ENCODE measurements at places on chromosomes 1 and 21. TPM values are rescaled to one million over a fixed set of nuclear protein-coding genes. Genes with fewer than 3 reads are reported as not detected.

Gene INKA2
- total RNA-seq: 3.5 TPM

DNA sequence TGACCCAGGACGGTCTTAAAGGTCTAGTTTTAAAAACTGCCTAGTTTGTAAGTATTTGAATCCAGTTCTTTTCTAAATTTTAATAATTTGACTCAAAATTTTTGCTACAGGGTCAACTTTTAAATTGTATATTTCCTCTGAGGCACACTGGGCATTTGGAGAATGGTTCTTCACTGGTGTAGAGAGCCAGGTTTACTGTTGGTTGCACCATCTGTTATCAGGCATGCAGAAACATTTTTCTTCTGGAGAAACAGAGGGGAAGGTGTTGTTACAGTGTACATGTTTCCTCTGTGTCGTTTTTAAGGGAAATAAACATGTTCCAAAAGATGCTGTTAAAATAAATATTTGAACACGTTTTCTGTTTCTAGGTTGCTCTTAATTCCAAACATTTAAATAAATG is 39.0 kb upstream of the RWDD3 start:
- H3K27me3 ChIP-seq: no peaks in the 10 kb centered on the region
- no peaks in the 10 kb centered on the region for H3K36me3 ChIP-seq
- no peak overlapping the region for H3K27ac ChIP-seq
- H3K4me1 ChIP-seq: peaks cover 12% of the 10 kb centered on the region

Gene KIF21B
- total RNA-seq: 9.5 TPM

DNA sequence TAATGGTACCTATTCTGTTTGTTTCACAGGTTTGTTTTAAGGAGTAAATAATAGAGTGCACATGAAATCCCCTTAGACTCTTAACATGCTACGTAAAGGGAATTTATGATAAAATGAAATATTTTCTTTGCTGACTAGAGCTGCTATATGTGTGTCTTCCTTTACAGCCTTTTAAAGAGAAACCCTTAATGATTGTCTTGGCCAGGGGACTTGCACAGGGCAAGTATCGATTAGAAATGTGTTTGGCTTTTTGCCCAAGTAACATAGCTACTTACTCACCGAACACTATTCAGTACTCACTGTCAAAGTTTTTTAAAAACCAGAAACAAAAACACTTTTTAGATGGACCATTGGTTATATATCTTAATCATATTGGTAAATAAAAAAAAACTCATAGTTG is 71.3 kb upstream of the KIAA1614 start:
- no peak overlapping the region for H3K4me3 ChIP-seq
- DNase-seq: no peak
- H3K36me3 ChIP-seq: peaks cover under 1% of the 10 kb centered on the region
- no peak overlapping the region for H3K27ac ChIP-seq
- H3K27me3 ChIP-seq: no peaks in the 10 kb centered on the region
- no peaks in the 10 kb centered on the region for H3K4me1 ChIP-seq

Gene OLIG2
- total RNA-seq: not detected

Gene NBPF4
- not detected for total RNA-seq

DNA sequence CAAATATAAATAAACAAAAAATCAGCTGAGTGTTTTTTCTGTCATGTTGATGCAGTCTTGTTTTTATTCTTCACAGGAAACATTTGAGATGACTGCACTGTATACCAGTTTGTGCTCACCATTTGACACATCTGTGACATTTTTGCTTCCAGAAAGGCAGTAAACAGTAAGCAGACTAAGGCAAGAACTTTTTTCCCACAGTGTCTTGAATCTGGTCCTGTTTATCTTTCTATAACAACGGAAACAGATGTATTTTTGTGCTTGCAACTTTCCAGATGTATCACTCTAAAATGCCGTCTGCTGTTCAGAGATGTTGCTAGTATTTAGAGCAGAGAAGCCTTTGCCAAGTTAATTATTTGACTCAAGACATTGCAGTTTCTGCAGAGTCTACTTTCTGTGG is 105.5 kb downstream of the ZC3H11B start:
- H3K36me3 ChIP-seq: no peaks in the 10 kb centered on the region
- no peak overlapping the region for H3K4me3 ChIP-seq
- peaks cover 92% of the 10 kb centered on the region for H3K27me3 ChIP-seq
- DNase-seq: no peak
- H3K27ac ChIP-seq: no peak overlapping the region

Gene ANGPTL3
- not detected for total RNA-seq

Gene GSTM1
- total RNA-seq: not detected

GRCh38 chr21:29487154-29487553 is 188.4 kb downstream of the BACH1 start:
- no peak overlapping the region for H3K27ac ChIP-seq
- H3K4me1 ChIP-seq: no peaks in the 10 kb centered on the region
- no peaks in the 10 kb centered on the region for H3K27me3 ChIP-seq
- DNase-seq: no peak

GRCh38 chr1:201891451-201892045 is 2.9 kb downstream of the SHISA4 start:
- no peak overlapping the region for H3K4me3 ChIP-seq
- DNase-seq: no peak
- H3K36me3 ChIP-seq: no peaks in the 10 kb centered on the region

Gene SIKE1
- 74.1 TPM for total RNA-seq

GRCh38 chr1:168220470-168220871 is 5.3 kb upstream of the SFT2D2 start:
- H3K36me3 ChIP-seq: no peaks in the 10 kb centered on the region
- H3K4me3 ChIP-seq: no peak overlapping the region
- H3K27me3 ChIP-seq: no peaks in the 10 kb centered on the region
- no peak overlapping the region for H3K27ac ChIP-seq

GRCh38 chr1:67945733-67946374 is 104.6 kb downstream of the DIRAS3 start:
- H3K4me1 ChIP-seq: no peaks in the 10 kb centered on the region
- no peak overlapping the region for H3K27ac ChIP-seq
- H3K27me3 ChIP-seq: no peaks in the 10 kb centered on the region
- no peak overlapping the region for H3K4me3 ChIP-seq

Gene TAS1R1
- not detected for total RNA-seq

DNA sequence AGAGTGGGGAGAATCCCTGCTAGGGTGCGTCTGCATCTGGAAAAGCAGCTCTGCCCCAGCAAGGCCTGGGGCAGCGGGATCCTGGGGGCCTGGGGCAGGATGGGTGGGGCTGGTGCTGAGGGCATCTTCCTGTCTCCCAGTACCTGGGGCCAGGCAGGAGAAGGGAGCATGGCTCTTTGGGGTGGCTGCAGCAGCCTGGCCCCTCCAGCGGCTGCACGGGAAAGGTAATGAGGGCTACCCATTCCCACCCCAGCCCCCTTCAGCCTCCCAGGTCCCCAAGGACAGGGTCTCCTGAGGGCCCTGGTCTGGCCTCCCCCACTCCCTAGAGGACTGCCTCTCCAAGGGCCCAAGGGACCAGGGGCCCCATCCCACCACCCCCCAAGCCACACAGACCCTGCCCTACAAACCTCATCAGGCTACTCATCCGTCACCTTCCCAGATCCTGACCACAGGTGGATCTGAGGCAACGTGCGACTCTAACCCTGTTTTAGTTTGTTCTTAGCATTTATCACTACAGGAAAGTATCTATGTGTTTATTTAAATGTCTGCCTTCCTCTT is 910 bp upstream of the ANKRD65 start:
- no peaks in the 10 kb centered on the region for H3K27me3 ChIP-seq
- no peak for DNase-seq
- no peak overlapping the region for H3K4me3 ChIP-seq
- H3K4me1 ChIP-seq: no peaks in the 10 kb centered on the region
- no peak overlapping the region for H3K27ac ChIP-seq

Gene FAM43B
- not detected for total RNA-seq

DNA sequence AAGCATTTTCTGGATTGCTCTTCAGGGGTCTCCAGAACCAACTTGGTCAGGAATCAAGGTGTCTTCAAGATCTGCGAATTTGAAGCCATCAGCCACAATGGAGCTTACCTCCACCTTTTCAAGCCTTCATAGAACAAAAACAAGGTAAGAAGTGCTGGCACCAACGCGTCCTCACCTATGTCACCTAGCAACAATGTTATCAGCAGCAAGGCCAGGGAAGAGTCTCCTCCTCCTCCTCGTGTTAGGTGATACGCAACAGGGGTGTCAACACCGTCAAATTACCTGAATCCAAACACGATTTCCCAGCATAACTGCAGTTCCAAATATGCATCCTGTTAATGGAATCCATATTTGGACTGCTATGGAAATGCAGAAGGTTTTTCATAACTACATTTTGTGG is 4.1 kb upstream of the TIAM1 start:
- no peak for DNase-seq
- H3K27me3 ChIP-seq: no peaks in the 10 kb centered on the region
- no peak overlapping the region for H3K27ac ChIP-seq
- peaks cover 28% of the 10 kb centered on the region for H3K4me1 ChIP-seq

Gene RGSL1
- total RNA-seq: not detected

Gene ARMH1
- total RNA-seq: 0.96 TPM

DNA sequence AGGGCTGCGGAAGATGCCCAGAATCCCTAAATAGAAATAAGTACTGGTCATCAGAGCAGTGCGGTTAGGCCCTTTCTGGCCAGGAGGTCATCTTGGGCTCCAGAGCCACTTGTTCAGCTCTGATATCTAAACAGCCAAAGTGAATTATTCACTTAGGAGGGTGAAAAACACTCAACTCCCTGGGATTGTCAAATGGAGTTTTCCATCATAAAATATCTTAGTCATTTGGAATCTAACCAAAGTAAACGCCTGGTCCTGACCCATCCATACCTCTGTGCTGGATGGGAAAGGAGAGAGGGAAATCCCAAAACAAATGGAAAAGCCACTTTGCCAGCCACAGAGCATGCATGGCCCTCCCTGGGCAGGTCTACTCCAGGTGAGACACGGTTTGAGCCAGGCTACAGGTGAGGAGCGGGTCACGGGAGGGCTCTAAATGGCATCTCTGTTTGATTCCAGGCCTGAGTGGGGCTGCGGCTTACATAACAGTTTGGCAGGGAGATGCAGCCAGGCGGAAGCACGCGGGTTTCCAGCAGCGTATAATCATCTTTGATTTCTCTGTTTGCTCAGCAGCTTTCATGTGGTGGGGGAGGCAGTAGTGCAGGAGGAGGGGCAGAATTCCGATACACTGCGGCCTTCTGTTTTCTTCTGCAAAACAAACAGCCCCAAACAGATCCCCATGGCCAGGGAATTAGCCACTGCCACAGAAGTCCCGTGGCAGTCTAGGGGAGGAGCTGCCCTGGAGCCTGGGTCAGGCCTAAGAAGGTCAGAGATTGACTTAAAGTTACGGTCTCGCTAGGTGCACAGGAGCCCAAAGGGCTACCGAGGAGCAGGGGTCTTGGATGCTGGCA is 59.1 kb upstream of the ZNF648 start:
- DNase-seq: peak; percentile 75
- H3K4me3 ChIP-seq: no peak overlapping the region
- H3K4me1 ChIP-seq: peaks cover 13% of the 10 kb centered on the region

- H3K27me3 ChIP-seq: no peaks in the 10 kb centered on the region
- peaks cover 7% of the 10 kb centered on the region for H3K36me3 ChIP-seq
- H3K4me3 ChIP-seq: no peak overlapping the region
Measured at GRCh38 chr1:92509619-92510018, 22.9 kb upstream of the GFI1 start.

Gene SPATA45
- total RNA-seq: not detected

DNA sequence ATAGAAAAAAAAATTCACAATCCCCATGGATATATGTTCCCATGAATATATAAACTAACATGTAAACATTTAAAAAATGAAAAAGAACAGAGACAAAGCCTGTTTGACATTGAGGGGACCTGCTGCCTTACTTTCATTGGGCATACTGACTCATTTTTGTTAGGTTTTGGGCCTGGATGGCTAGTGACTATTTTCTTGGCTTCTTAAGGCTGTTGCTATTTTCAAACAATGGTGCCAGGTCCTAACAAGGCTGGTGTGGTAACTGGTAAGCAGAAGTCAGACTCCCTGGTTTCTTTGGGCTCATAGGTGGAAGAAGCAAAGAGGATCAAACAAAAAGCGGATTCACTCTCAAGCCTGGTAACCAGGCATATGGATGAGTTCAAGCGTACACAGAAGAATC is 51.0 kb downstream of the LAMC2 start:
- H3K36me3 ChIP-seq: peaks cover 99% of the 10 kb centered on the region
- H3K27me3 ChIP-seq: no peaks in the 10 kb centered on the region
- peak overlapping the region; percentile 86 for H3K27ac ChIP-seq

DNA sequence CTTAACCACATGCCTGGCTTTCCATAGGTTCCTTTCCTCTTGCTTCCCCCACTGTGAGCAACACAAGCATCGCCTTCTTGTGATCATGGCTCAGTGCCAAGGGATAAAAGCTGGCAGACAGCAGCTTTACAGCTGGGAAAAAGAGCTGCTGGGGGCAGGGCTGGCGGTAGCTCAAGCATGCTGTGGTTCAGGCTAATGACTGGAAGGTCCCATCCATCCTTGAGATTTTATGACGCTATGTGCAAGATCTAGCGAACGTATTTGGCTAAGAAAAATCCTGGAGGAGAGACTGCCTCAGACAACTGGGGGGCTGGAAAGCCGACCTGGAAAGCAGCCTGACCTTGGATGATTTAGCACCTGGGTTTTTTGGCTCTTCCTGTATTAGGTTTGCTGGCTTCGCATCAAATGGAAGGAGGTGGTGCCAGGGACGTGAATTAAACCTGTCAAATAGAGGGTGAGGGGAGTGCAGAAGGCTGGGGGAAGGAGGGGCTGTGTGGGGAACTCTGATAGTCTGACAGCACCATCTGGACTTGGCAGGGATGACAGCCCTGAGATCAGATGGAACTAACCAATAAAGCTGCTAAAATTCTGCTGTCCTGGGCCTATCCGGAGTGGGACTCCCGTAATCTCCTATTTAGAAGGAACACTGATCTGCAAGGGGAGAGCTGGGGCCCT is 34.8 kb downstream of the ZMYND12 start:
- no peak overlapping the region for H3K4me3 ChIP-seq
- H3K36me3 ChIP-seq: no peaks in the 10 kb centered on the region
- H3K27ac ChIP-seq: no peak overlapping the region

DNA sequence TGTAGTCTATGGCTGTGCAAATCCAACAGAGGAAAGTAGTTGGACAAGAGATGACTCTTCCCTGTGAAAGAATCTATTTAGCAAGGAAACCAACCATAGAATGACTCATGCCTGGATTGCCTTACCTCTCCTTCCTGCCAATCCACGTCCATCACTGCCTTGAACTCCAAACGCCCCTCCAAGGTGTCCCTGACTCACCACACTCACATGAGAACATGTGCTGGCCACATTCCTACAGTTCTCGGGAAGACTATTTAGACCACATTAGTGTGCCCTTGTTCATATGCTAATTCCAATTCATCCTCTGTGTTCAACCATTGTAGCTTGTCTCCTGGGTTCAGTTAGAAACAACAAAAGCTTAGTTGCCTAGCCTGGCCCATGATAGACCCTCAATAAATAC is 157.3 kb downstream of the SLC30A10 start:
- no peak overlapping the region for H3K4me3 ChIP-seq
- H3K27me3 ChIP-seq: peaks cover 18% of the 10 kb centered on the region
- peak; percentile 100 for DNase-seq
- no peaks in the 10 kb centered on the region for H3K36me3 ChIP-seq
- H3K27ac ChIP-seq: no peak overlapping the region

- H3K36me3 ChIP-seq: no peaks in the 10 kb centered on the region
- no peak for DNase-seq
- H3K4me1 ChIP-seq: peaks cover 16% of the 10 kb centered on the region
- H3K27me3 ChIP-seq: no peaks in the 10 kb centered on the region
- H3K27ac ChIP-seq: no peak overlapping the region
Measured at GRCh38 chr1:196466166-196466565, 142.1 kb downstream of the KCNT2 start.

Gene EPS8L3
- not detected for total RNA-seq

- no peak overlapping the region for H3K27ac ChIP-seq
- H3K4me3 ChIP-seq: no peak overlapping the region
- H3K36me3 ChIP-seq: no peaks in the 10 kb centered on the region
- peaks cover 7% of the 10 kb centered on the region for H3K4me1 ChIP-seq
- no peaks in the 10 kb centered on the region for H3K27me3 ChIP-seq
Measured at GRCh38 chr1:80675454-80675853, 1125.3 kb upstream of the ADGRL2 start.

- H3K27me3 ChIP-seq: no peaks in the 10 kb centered on the region
- DNase-seq: peak; percentile 33
- peak overlapping the region; percentile 9 for H3K4me3 ChIP-seq
Measured at GRCh38 chr1:167922611-167923074, 8.7 kb upstream of the ADCY10 start.

All from MCF 10A (cell line).